ENCODE measurements at places on chromosomes 3 and 15. TPM values are rescaled to one million over a fixed set of nuclear protein-coding genes. Genes with fewer than 3 reads are reported as not detected.

DNA sequence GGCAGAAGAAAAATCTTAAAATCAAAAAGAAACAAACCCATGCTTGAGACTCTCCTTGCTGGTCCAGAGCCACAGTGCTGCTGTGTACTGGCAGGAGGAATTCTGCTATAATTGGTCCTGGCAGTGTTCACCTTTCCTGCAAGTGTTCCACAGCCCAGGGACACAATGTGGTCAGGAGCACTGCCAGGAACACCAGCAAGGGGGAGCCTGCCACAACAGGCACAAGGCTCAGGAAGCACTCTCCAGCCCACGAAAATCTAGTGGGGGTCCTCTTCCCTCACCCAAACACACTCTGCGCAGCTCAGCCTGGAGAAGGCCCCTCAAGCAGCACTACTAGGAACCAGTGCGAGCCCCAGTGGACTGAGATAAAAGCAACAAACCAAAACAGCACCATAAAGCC, 92.9 kb downstream of the UBE3A start:
- H3K27me3 ChIP-seq, result no peaks in the 10 kb centered on the region
- DNase-seq, result no peak
- no peaks in the 10 kb centered on the region for H3K4me1 ChIP-seq

DNA sequence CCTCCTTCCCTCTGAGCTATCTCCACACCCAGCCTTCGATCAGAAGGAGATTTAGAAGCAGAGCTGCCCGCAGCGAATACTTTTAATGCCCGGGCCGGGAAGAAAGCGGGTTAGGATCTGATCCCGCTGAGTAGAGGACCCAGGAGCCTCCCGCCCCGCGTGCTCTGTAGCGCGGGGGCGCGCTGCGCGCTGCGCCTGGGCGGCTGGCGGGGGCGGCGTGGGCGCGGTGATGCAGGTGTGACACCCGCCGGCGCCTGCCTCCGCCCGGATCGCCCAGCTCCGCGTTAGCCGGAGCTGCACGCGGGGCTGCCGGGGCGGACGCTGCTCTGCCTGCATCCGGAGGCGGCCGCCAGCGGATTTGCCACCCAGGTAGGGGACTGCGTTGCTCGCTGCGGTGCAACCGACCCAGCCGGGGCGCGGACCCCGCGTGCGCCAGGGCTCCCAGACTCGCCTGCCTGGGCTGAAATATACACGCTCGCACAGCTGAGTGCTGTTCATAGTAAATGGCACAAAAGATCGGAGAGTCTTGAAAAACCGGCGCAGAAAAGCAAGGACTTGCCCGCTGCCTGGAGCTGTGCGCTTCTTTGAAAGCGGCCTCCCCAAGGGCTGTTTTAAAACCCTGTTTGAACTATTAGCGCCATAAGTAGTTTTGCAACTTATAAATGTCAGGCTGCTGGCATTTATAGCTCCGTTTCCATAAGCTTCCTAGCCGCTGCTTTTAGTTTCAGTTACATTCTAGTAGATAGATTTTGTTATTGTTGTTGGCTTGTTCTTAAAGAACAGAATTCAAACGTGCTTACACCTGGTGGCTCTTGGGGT, at the start of gene SV2B:
Gene SV2B, plus strand, starts transcription at position 263 of the 819 bp plus-strand sequence. CDS start 126,007 bp downstream, outside the sequence.
- peak; percentile 26 for DNase-seq
- H3K27me3 ChIP-seq, result peaks cover 55% of the 10 kb centered on the region
- no peaks in the 10 kb centered on the region for H3K36me3 ChIP-seq
- H3K4me3 ChIP-seq, result peak within 1 kb of the TSS; percentile 48

DNA sequence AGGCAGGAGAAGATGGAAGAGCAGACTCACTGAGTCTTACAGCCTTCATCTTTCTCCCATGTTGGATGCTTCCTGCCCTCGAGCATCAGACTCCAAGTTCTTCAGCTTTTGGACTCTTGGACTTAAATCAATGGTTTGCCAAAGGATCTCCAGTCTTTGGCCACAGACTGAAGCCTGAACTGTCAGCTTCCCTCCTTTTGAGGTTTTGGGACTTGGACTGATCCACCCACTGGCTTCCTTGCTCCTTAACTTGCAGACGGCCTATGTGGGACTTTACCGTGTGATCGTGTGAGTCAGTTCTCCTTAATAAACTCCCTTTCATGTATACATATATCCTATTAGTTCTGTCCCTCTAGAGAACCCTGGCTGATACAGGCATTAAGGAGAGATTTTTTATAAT, 62.4 kb upstream of the TNIK start:
- no peak overlapping the region for H3K27ac ChIP-seq
- DNase-seq, result no peak
- H3K4me3 ChIP-seq, result no peak overlapping the region
- no peaks in the 10 kb centered on the region for H3K27me3 ChIP-seq
- no peaks in the 10 kb centered on the region for H3K36me3 ChIP-seq

DNA sequence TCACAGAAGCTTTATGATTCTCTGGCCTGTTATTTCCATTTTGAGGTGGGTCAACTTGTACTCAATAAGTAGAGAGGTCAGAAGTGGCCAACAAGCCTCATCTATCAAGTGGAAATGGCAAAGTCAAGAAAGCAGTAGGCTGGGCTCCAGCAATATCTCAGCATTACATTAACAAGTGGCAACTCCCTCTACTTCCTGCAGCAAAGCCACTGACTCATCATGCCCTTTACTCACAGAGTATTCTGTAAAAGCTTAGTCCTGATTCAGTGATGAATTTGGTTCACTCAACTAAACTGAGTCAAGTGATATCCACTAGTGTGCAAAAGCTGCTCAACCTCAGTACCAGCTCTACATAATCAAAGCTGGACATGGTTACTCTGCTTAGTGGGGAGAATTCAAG, 954.6 kb downstream of the EPHA3 start:
- H3K36me3 ChIP-seq, result no peaks in the 10 kb centered on the region
- H3K27ac ChIP-seq, result no peak overlapping the region
- H3K27me3 ChIP-seq, result no peaks in the 10 kb centered on the region
- H3K4me1 ChIP-seq, result no peaks in the 10 kb centered on the region

- no peak overlapping the region for H3K4me3 ChIP-seq
- H3K27ac ChIP-seq, result no peak overlapping the region
- H3K27me3 ChIP-seq, result no peaks in the 10 kb centered on the region
These were observed 312.4 kb upstream of the SEMA6D start for GRCh38 chr15:47404877-47405276.

GRCh38 chr15:43913026-43913780, 86.4 kb downstream of the WDR76 start:
- no peak overlapping the region for H3K27ac ChIP-seq
- H3K36me3 ChIP-seq, result no peaks in the 10 kb centered on the region
- no peak for DNase-seq
- no peaks in the 10 kb centered on the region for H3K27me3 ChIP-seq

- H3K36me3 ChIP-seq, result no peaks in the 10 kb centered on the region
- no peaks in the 10 kb centered on the region for H3K27me3 ChIP-seq
These were observed 316.1 kb upstream of the TMCO5A start for GRCh38 chr15:37618353-37618752.

DNA sequence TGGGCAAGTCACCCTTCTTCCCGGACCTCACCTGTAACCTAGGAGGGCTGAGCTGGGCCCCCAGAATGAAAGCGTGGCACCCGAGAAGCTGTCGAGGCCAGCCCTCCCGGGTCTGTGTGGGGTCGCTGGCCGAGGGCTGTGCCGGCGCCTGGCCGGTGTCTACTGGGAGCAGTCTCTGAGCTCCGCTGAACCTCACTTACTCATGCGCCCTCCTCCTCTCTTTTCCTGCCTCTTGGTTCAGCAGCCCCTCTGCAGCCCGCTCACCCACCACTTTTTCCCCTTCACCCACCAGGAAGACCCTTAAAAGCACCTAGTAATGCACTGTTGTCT, 419 bp downstream of the HYKK start:
- peaks cover 22% of the 10 kb centered on the region for H3K4me1 ChIP-seq
- DNase-seq, result no peak
- H3K27ac ChIP-seq, result no peak overlapping the region
- H3K4me3 ChIP-seq, result peak overlapping the region; percentile 62
- H3K36me3 ChIP-seq, result no peaks in the 10 kb centered on the region
- H3K27me3 ChIP-seq, result no peaks in the 10 kb centered on the region

GRCh38 chr3:112489674-112490479, 9.4 kb downstream of the BTLA start:
- peaks cover 36% of the 10 kb centered on the region for H3K4me1 ChIP-seq
- no peak for DNase-seq
- peak overlapping the region; percentile 3 for H3K27ac ChIP-seq

- H3K36me3 ChIP-seq, result no peaks in the 10 kb centered on the region
- H3K27me3 ChIP-seq, result no peaks in the 10 kb centered on the region
- H3K27ac ChIP-seq, result no peak overlapping the region
These were observed 48.1 kb downstream of the RAP2B start for GRCh38 chr3:153210146-153210545.

GRCh38 chr3:154421083-154421482, 8.9 kb downstream of the GPR149 start:
- H3K4me3 ChIP-seq, result no peak overlapping the region
- H3K27me3 ChIP-seq, result no peaks in the 10 kb centered on the region
- H3K4me1 ChIP-seq, result no peaks in the 10 kb centered on the region
- H3K27ac ChIP-seq, result no peak overlapping the region

DNA sequence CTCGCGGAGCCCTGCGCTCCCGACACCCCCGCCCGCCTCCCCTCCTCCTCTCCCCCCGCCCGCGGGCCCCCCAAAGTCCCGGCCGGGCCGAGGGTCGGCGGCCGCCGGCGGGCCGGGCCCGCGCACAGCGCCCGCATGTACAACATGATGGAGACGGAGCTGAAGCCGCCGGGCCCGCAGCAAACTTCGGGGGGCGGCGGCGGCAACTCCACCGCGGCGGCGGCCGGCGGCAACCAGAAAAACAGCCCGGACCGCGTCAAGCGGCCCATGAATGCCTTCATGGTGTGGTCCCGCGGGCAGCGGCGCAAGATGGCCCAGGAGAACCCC, 464 bp downstream of the SOX2 start:
- DNase-seq, result no peak
- H3K4me1 ChIP-seq, result peaks cover 29% of the 10 kb centered on the region

GRCh38 chr3:18870074-18870640, 278.2 kb upstream of the KCNH8 start:
- H3K4me3 ChIP-seq, result no peak overlapping the region
- no peaks in the 10 kb centered on the region for H3K27me3 ChIP-seq
- no peak for DNase-seq
- H3K36me3 ChIP-seq, result no peaks in the 10 kb centered on the region

DNA sequence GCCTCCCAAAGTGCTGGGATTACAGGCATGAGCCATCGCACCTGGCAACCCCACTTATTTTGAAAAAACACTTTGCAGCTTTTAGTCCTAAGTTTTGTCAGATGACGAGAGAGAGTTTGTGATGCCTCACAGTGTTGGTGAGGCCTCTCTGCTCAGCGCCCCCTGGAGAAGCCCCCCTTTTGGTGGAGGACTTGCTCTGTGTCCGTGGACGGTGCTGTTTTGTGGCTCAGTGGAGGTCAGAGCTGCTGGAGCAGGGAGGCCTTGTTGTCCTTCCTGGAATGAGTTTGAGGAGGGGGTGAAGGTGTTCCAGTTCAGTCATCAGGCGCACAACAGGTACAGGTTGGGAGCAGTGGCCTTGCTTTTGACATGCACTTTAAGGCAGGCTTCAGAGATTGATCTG, 58.0 kb downstream of the PGPEP1L start:
- H3K27me3 ChIP-seq, result no peaks in the 10 kb centered on the region
- H3K4me3 ChIP-seq, result no peak overlapping the region
- H3K36me3 ChIP-seq, result peaks cover 14% of the 10 kb centered on the region
- H3K4me1 ChIP-seq, result no peaks in the 10 kb centered on the region

- no peak overlapping the region for H3K27ac ChIP-seq
- H3K36me3 ChIP-seq, result no peaks in the 10 kb centered on the region
- H3K27me3 ChIP-seq, result no peaks in the 10 kb centered on the region
- H3K4me1 ChIP-seq, result no peaks in the 10 kb centered on the region
- H3K4me3 ChIP-seq, result no peak overlapping the region
These were observed 388.7 kb upstream of the RGMA start for GRCh38 chr15:93477721-93478120.

- H3K27ac ChIP-seq, result peak overlapping the region; percentile 84
- H3K36me3 ChIP-seq, result no peaks in the 10 kb centered on the region
- no peak overlapping the region for H3K4me3 ChIP-seq
- no peaks in the 10 kb centered on the region for H3K27me3 ChIP-seq
- no peak for DNase-seq
These were observed 591 bp upstream of the SLC25A20 start for GRCh38 chr3:48899273-48899672.

DNA sequence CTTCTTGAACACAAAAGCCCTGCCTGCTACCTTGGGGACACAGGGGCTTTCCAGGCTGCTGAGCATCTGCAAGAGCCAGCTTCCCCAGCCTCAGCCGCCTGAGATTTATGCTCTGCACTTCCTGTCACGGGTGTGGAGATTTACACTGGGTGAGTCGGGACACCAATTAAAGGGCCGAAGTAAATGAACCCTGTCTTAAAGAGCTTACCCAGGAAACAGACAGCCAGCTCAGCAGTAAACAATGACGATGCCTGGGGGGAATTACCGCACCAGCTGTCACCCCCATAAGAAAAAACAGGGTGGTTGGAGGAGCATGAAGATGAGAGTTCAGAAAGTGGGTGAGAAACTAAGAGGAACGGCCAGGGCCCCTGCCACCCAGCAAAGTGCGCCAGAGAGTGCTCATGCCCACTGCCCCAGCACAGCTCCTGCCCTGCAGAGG, 37.5 kb upstream of the IQSEC1 start:
- no peaks in the 10 kb centered on the region for H3K36me3 ChIP-seq
- peaks cover 18% of the 10 kb centered on the region for H3K4me1 ChIP-seq
- peak overlapping the region; percentile 48 for H3K27ac ChIP-seq
- no peaks in the 10 kb centered on the region for H3K27me3 ChIP-seq
- no peak for DNase-seq
- H3K4me3 ChIP-seq, result no peak overlapping the region

GRCh38 chr3:159978353-159978752, 10.3 kb upstream of the IL12A start:
- no peaks in the 10 kb centered on the region for H3K4me1 ChIP-seq
- no peak overlapping the region for H3K27ac ChIP-seq
- H3K4me3 ChIP-seq, result no peak overlapping the region
- H3K36me3 ChIP-seq, result no peaks in the 10 kb centered on the region

DNA sequence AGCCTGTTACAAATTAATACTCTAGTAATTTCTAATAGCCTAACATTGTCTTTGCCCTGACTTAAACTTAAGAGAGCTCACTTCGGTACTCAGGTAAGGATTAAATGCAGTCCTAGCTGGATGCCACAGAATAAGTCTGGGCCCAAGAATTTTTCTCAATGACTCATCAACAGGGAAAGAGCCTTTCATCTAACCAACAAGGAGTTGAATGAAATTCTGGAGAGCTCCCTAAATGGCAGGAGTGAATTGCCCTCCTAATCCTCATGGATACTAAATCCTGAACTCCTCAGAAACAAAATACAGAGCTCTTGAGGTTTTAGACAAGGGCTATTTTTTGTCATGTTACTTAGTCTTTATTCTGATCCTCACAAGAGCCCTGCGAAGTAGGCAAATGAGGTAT, 159.5 kb downstream of the PLCH1 start:
- H3K4me1 ChIP-seq, result no peaks in the 10 kb centered on the region
- H3K4me3 ChIP-seq, result no peak overlapping the region

C15orf62 gene
- 2.4 TPM for total RNA-seq

ZBED2 gene
- 0.82 TPM for total RNA-seq

MAPKAPK3 gene
- total RNA-seq, result 53.0 TPM

FOXP1 gene
- total RNA-seq, result 290 TPM

RTP3 gene
- not detected for total RNA-seq

RTP4 gene
- total RNA-seq, result 2.1 TPM

PLSCR2 gene
- not detected for total RNA-seq

DPPA4 gene
- 1.2 TPM for total RNA-seq
